ENCODE measurements at places on chromosomes 4 and X.

GRCh38 chr4:159051245-159052071, 51.4 kb upstream of the RAPGEF2 start:
- DNase-seq, result peak; percentile 16

- DNase-seq, result peak; percentile 38
Observed at GRCh38 chrX:155632431-155633100, 19.8 kb upstream of the TMLHE start.

DNA sequence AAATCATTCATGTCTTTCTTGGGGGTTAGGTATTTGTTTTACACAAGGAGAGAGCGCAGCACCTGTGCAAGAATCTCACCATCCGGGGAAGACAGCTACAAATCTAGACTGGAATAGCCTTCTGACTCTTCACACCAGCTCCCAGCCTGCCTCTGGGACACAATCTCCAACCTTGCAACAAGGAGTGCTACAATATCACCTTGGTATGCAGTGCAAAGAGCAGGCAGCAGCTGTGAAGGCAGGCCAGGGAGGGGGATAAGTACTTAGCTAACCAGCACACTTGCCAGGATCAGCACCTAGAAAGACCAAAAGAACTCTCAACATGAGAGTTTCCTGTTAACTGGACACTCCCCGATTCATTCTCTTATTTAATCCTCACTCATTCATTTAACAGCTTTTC, 235.3 kb downstream of the AR start:
- no peak for DNase-seq

DNA sequence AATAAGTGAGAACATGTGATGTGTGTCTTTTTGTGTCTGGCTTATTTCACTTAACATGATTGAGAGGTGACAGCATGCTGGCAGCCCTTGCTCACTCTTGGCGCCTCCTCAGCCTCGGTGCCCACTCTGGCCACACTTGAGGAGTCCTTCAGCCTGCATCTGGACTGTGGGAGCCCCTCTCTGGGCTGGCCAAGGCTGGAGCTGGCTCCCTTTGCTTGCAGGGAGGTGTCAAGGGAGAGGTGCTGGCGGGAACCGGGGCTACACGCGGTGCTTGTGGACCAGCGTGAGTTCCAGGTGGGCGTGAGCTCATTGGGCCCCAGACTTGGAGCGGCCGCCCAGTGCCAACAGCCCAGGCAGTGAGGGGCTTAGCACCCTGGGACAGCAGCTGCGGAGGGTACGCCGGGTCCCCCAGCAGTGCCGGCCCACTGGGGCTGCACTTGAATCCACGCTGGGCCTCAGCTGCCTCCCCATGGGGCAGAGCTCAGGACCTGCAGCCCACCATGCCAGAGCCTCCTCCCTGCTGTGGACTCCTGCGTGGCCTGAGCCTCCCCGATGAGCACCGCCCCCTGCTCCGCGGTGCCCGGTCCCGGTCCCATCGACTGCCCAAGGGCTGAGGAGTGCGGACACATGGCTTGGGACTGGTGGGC, 658.6 kb downstream of the GRXCR1 start:
- DNase-seq, result no peak

GRCh38 chrX:125289920-125290319, 29.8 kb upstream of the TEX13C start:
- DNase-seq, result peak; percentile 1

DNA sequence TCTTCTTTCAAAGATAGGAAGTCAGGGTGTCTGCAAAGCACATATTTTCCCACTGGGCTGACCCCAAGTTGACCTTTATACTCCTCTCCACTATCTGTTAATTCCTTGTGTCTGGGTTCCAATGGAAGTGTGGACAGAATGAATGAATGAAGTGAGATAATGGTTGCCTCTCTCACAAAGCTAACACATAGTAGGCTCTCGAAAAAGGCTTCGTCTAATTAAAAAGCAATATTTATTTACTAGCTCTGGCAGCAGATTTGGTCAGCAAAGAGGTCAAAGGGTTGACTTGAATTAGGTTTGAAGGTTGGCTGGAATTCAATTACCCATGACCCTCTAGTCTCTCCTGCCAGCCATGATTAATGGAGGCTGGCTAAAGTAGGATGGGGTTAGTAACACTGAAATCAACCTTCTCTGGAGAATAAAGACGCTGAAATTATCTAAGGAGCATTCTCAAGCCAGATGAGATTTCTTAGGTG, 280.3 kb upstream of the KLF3 start:
- no peak for DNase-seq

- DNase-seq, result no peak
Observed at GRCh38 chr4:1479454-1479853, 73.2 kb upstream of the NKX1-1 start.

DNA sequence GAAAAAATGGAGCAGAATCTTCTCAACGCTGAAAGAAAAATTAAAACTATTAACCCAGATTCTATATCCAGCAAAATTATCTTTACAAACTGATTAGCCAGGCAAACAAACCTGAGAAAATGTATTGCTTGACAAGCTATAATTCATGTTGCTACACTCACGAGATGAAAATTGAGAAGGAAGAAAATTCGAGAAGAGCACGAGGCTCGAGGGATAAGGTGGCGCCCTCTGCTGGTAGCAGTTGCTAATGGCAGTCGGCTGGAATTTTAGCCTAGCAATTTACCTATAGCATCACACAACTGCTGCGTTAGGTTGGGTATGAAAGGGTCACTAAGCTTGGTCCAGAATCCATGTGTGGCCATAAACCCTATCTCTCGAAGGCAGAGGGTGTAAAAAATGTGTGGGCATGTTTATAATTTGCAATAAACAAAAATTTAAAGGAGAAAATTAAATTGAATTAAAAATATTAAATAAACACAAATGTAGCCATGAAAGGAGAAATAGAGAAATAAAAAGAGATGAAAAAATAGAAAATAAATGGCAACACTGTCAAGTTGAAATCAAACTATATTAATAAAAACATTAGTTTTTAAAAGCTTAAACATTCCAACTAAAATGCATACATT, 126.6 kb downstream of the PPP4R3C start:
- DNase-seq, result peak; percentile 19

- DNase-seq, result no peak
Observed at GRCh38 chrX:77786365-77786680, 307 bp upstream of the ATRX start.

- DNase-seq, result no peak
Observed at GRCh38 chr4:15402146-15402545, 25.7 kb upstream of the C1QTNF7 start.

- no peak for DNase-seq
Observed at GRCh38 chr4:5373327-5373726, 322.0 kb downstream of the STK32B start.

DNA sequence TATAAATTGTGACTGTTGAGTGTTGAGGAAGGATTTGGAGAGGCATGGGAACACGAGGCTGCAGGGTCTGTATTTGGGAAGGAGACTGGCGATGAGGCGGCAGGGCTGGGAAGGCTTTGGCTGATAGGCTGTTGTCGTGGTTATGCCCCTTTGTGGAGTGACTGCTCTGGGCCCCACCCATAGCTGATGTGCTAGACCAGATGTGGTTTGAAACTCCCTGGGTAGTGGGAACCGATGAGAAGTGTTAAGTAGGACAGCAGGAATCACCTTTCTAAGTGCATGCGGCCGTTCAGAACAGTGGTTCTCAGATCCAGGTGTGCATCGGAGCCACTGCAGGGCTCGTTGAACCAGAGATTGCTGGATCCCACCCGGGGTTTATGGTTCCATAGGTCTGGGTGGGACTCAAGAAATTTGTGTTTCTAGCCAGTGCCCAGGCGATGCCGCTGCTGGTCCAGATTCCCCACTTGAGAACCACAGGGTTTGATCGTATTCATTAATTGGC, 42.3 kb downstream of the TBC1D14 start:
- no peak for DNase-seq

DNA sequence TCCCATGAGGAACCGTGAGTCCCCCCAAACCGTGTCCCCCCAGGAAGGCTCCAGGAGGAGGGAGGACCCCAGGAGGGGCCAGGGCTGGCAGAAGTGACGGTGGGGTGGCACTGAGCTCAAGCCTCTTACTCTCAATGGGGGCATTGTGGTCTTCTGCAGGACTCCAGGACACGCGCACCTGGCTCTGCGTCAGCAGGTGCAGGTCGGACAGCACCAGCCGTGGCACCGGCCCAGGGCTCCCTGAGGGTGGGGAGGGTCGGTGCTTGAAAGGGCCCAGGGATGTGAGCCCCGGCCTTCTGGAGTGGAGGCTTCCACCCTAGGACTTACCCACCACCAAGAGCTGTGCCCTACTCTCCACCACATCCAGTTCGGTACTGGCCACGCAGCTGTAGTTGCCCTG, 18.3 kb downstream of the L1CAM start:
- no peak for DNase-seq
